ENCODE measurements at places on chromosomes 13 and 19.

GRCh38 chr19:5719274-5719960 is 529 bp downstream of the LONP1 start:
- DNase-seq, result no peak

DNA sequence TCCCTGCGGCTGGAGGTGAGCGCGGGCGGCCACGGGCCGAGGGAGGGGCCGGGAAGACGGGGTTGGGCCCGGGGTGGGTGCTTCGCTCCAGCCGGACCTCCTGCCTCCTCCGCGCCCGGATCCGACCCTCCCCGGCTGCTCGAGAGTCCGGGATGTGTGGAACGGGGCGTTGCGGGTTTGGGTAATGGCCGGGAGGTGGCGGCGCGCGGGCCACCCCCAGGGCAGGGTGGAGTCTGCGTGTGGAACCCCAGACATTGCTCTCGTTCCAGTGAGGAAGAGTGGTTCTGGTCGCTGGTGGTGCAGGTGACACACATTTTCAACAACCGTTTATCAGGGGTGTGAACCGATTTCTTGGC is 38.8 kb downstream of the ARHGEF7 start:
- peak; percentile 38 for DNase-seq

DNA sequence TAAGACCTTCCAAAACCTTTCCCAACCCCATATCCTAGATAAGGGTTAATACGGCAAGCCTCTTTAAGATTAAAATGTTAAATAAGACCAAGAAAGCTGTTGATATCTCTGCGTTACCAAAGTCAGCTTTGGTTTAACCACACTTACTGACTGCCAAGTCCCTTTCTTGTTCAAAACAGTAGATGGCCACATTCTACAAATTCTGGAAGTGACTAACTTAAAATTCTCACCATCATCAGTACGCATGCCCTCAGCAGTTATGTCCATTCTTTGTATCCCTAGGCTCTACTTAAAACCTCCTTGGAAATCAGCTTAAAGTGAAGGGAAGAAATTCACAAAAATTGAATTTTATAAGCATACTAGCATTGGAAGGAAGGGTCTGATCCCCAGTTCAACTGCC is 23.6 kb downstream of the SOHLH2 start:
- no peak for DNase-seq

- no peak for DNase-seq
These were observed at the start of gene ZNF98 for GRCh38 chr19:22422211-22422610. ZNF98 (minus strand) TSS chr19:22422346; CDS start chr19:22422224, 122 bp downstream.

- no peak for DNase-seq
These were observed 2421.4 kb downstream of the PCDH9 start for GRCh38 chr13:64808704-64809103.

DNA sequence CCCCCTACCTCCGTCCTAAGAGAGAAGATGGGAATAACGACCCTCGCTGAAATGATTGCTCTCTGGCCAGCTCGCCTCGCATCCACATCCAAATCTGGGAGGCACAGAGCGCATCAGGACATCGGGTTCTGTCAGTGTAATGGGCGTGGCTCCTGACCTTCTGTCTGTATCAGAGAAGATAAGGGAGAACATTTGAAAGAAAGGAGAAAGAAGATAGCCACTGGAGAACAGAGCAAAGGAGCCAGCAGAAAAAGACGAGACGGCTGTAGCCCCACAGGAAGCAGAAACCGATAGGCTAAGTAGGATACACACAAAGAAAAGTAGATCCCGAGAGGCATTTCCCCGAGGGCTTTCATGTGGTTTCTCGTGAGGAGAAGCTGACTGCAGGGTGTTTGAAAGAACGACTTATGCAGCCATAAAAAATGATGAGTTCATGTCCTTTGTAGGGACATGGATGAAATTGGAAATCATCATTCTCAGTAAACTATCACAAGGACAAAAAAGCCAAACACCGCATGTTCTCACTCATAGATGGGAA is 14.0 kb upstream of the GJB2 start:
- no peak for DNase-seq

- no peak for DNase-seq
These were observed 325.4 kb downstream of the DLEU7 start for GRCh38 chr13:50518131-50518530.

DNA sequence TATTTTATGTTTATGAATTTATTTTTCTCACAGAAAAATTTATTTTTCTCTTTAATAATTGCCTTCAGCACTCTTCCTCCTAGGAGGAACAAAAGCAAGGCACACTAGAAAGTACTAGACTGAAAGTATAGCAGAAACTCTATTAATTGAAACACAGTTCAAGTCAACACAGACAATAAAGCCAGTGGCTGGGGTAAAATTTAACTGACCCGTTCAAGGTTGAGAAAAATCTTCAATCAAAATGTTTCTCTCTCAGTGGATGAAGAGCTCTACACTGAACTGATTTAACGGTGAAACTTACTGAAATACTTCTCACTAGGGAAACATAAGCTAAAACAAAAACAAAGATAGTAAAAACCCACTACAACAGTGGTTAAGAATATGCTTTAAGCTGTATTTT is 230.1 kb upstream of the MIR17HG start:
- DNase-seq, result no peak

DNA sequence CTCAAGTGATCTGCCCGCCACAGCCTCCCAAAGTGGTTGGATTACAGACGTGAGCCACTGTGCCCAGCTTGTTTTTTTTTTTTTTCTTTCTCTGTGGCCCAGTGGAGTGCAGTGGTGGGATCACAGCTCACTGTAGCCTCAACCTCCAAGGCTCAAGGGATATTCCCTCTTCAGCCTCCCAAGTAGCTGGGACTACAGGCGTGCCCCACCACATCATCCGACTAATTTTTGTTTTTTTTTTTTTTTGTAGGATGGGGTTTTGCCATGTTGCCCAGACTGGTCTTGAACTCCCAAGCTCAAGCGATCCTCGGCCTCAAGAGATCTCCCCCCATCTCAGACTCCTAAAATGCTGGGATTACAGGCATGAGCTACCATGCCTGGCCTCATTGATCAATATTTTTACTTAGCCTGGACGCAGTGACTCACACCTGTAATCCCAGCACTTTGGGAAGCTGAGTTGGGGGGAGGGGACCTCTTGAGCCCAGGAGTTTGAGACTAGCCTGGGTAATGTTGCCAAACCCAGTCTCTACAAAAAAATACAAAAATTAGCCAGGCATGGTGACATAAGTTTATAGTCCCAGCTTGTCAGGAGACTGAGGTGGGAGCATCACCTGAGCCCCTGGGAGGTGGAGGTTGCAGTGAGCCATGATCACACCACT is 1.7 kb downstream of the SAE1 start:
- DNase-seq, result no peak

DNA sequence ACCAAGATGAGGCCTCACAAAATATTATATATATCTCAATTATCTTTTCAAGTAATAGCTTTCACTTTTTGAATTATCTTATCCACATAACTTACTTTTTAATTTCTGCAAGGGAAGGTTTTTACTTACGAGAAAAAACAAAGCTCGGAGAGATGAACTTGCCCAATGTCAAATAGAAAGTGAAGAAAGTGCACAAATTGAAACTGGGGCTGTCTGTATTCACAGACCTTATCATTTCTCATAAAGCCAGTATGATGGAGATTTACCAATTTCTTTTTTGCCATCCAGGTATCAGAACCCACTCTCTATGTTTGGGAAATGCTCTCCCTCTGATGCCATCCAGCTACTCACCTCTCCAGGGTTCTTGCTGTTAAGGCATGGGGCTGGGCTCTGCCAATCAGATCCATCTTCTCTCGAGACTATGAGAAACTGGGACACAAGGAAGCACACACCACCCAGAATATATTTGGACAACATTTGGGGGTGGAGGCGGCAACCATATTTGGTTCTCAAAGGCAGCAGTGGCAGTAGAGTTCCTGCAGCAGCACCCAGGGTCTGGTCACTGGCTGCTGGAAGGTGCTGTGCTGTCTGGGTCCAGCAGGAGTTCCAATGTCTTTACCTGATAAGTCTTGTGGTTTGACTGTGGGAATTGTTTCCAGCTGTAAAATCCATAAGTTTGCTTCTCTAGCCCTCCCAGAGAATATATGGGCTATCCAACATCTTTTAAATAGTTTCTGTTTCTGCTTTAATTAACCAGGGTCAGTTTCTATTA is 45.8 kb upstream of the SCEL start:
- DNase-seq, result no peak

DNA sequence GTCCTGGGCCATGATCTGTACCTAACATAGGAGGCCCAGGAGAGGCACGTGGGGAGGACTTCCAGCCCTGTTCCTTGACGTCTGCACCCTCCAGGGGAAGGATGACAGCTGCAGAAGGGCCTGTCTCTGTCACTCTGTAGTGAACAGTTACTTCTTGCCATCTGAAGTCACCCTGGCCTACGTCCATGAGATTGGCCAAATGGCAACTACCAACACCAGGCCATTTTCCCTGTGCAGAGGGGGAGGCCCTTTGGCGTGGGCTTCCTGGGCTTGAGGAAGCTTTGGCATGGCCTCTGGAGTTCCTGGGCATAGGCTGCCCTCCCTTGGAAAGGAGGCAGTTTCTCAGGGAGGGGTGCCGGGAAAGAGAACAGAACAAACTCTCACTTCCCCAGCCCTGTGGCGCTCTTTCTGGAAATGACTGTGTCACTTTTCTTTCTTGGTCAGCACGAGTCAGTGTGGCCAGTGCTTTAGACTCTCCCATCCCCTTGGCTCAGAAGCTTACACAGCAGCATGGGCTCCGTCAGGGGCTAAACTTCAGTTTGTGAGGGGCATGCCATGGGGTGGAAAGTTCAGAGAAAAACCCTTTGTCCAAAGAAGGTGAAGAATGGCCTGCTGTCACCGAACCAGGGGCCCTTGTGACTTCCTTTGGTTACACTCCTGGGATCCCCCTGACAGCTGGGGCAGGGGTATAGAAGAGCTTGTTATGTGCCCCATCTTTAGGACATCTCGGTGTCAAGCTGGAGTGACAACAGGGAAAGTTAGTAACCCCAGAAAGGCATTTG is 5.3 kb downstream of the CARM1 start:
- DNase-seq, result no peak

DNA sequence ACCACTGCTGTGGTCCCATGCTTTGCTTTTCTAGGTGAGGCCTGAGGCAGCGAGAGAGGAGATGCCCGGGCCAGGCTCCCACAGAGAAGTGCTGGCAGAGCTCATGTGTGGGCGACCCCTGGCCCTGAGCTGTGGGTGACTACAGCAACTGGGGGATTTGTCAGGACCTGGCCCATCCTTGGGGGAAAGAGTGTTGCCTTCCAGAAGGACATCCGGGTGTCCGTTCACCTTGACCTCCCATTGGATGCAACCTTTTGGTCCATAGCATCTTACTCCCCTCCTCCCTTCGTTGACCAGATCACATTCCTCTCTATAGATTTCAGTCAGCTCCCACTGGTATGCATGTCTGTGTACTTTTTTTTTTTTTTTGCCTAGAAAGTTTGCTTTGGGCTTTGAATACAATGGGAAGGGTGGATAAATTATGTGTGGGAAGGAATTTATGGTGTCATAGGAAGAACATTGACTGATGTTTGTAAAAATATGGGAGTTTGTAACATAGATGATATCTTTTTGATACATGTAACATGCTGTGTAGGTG is 84.2 kb upstream of the RNF113B start:
- no peak for DNase-seq

GRCh38 chr19:6626764-6627163 is 35.8 kb upstream of the CD70 start:
- no peak for DNase-seq

All from NCI-H1105 (cell line).